Activated B cell treated with CpG ODN at 0.5 μM for 24 hours (primary cell): ENCODE measurements at places on chromosomes 16 and 17.

DNA sequence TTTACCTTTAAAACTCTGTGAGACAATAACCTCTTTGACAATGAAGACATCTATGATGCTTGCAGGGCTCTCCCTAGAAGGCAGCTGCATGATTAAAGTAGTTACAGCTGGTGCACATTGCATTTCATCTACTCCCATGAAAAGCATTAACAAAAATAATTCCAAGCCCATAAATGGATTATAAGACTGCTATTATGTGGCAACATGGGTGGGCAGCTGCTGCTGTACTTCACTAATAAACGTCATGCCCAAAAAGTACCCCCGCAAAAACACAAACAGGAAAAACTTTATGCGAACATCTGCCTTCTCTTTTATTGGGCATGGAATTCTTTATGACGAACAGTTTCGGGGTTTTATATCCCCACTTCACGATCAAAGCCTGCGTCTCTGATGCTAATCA lies 224.9 kb downstream of the CA10 start:
- no peak for DNase-seq

DNA sequence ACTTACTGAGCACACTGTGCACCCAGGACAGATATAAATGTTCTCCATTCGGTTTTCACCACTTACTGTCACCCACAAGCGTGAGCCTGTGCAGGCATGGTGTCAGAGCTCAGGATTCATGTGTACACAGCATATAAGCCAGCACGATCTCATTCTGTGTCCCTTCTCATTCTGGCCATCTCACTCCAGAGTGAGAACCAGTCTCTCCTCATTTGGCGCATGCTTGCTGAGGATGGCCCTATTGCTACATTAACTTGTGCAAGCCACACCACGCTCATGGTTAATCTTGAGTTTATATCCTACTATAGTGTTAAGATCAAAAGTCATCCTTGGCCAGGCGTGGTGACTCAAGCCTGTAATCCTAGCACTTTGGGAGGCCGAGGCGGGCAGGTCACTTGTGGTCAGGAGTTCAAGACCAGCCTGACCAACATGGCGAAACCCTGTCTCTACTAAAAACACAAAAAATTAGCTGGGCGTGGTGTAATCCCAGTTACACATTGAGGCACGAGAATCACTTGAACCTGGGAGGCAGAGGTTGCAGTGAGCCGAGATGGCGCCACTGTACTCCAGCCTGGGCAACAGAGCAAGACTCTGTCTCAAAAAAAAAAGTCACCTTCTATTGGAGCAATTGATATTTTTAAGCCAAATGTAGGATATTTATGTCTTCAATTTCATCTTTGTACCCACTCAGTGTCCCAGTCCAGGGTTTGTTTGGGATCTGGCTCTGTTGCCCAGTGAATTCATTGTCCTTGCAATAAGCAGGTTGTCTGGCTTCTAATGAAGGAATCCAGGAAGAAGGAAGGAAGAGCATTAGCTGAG lies 20.9 kb downstream of the SOCS1 start:
- no peak for DNase-seq

DNA sequence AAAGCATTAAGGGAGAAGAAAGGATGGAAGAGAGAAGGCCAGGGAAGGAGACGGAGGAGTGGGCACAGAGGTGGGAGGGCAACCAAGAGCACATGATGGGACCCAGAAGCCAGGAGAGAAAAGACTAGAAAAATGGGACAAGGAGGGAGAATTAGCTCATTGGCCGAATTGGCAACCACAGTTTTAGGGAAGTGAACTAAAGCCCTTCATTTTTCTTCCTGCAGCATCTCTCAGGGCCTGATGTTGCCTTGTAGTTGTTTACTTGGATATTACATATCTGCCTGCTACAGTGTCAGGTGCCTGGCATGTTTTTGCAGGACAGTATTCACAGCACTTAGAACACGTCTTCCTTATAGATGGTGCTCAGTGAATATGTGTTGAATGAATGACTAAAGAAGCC lies 19.0 kb downstream of the EMP2 start:
- no peak for DNase-seq

DNA sequence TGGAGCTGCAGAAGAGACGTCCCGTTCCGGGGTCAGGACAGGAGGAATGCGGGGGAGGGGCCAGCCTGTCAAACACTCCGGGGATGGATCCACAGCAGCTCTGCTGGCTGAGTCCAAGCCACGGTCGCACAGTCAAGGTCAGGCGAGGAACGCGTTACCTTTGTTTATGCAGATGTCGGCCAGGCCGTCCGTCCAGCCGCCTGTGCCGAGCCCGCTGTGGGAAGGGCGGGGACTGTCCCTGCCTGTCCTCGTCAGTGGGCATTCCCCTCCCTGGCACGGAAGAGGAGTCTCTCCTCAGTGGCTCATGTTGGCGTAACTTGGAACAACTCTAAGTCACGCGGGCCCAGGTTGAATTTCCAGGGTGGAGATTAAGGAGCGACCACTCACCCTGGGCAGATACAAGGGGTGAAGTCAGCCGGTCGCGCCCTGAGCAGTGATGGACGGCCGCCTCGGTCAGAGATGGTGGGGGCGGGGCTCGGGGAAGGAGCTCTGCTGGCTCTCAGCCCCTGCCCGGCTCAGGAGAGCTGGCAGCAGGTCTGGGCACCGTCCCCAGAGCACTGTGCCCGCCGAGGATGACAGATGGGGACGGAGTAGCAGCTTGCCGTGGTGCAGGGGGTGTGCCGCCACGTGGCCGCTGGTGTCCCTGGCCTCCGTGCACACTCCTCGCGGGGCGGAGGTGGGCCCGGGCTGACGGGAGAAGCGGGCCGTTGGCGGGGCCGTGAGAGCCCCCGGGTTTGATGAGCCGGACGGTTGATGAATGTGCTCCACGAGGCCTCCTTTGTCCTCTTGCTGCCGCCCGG lies 7.3 kb downstream of the CACNA1H start:
- DNase-seq = no peak

DNA sequence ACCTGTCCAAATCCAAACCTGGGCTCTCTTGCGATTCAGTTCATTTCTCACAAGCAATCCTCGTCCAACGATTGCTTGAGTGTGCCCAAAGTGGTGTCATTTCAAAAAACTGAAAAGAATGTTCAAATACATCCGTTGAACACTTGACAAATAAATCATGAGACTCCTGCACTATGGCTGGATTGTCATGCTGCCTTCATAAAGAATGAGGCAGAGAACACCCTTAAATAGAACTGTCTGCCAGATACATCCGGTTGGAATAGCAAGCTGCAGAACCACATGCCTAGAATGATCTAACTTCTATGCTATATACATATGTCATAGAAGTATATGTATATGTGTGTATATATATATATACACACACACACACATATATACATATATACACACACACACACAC lies 55.4 kb upstream of the HAPSTR1 start:
- DNase-seq = no peak

GRCh38 chr16:5296176-5296575 lies 198.6 kb upstream of the EEF2KMT start:
- DNase-seq = no peak

GRCh38 chr16:12253731-12254130 lies 277.2 kb downstream of the SNX29 start:
- DNase-seq = no peak

DNA sequence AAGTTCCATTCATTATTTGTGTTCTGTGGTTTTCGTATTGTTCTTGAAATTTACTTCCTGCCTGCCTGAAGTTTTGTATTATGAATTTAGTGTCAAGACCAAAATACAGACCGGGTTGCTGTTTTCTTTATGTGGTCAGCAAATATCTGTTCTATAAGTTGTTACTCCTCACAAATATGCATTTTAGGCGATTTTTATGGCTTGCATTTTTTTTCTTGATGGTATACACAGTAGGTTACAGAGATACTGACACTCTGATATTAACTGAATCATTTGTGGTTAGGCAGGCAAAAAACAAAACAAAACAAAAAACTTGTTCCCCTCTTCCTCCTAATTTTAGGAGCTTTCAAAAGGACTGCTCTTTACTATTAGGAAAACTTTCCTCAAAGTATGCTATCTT lies 52.6 kb downstream of the BCAS3 start:
- DNase-seq = no peak

- DNase-seq = no peak
These were observed 651 bp downstream of the SHMT1 start for GRCh38 chr17:18362698-18363100.

GRCh38 chr17:32709562-32709961 lies 167.4 kb downstream of the MYO1D start:
- no peak for DNase-seq

DNA sequence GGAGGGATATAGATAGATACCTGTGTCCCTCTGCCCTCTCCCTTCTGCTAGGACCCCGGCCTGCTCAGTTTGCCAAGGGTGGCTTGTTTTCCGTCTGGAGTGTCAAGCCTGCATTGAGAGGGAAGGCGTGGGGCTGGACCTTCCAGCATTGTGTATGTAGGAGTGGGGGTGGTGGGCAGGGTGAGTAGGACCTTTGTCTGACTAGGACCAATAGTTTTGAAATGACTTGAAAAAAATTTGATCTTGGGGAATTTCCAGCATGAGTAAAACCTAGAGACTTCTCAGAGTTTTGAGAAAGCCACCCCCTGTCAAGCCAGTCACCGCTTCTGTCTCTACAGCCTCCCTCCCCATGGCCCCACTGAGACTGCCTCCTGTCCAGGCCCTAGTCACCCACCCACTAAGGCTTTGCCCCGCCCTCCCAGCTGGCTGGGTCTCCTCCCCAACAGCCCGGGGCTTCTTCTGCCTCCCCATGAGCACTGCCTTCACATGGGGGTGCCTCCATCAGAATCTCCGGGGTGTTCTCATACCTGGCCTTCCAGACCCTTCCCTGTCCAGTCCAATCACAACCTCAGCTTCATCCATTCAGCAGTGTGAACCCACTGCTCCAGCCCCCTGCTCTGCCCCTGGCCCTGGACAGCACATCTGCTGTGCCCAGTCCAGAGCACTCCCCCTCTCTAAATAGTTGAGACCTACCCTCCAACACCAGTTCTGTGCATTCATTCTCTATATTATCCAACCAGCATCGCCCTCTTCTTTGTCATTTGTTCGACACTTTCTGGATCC lies 207.0 kb downstream of the MSI2 start:
- peak; percentile 52 for DNase-seq

GRCh38 chr17:4555873-4556759 lies 932 bp upstream of the MYBBP1A start:
- DNase-seq = no peak

GRCh38 chr16:57566436-57566835 lies 24.0 kb downstream of the ADGRG5 start:
- DNase-seq = no peak

- DNase-seq = no peak
These were observed 104.6 kb downstream of the SEC14L1 start for GRCh38 chr17:77245162-77245926.

- no peak for DNase-seq
These were observed 44.4 kb downstream of the MGAT5B start for GRCh38 chr17:76912421-76913164.

DNA sequence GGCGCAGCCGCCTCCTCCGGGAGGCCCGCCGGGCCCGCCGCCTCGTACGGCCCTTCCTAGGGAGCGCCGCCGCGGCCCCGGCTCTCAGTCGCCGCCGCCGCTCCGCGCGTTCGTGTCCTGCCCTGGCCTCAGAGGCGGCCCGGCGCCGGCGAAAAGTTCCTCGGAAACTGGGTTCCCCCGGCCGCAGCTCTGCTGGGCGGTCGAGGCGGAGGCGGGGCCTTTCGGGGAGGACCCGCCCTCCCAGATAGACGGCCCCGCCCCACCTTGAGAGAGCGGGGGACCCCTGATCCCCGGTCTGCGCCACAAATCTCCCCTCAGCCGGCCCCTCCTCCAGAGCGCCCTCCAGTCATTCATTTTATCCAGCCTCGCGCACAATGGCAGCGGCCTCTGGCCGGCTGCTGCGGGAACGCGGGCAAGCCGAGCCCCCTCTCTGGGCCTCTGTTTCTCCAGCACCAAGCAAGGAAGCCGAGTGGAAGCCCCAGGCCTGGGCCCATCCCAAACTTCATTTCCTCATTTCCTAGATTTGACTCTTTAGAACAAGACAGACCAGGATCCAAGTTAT lies at the start of gene SREBF1:
Gene SREBF1, minus strand, starts transcription at position 169 of the 562 bp plus-strand sequence. CDS start 169 bp downstream, outside the sequence.
- DNase-seq = peak; percentile 54

DNA sequence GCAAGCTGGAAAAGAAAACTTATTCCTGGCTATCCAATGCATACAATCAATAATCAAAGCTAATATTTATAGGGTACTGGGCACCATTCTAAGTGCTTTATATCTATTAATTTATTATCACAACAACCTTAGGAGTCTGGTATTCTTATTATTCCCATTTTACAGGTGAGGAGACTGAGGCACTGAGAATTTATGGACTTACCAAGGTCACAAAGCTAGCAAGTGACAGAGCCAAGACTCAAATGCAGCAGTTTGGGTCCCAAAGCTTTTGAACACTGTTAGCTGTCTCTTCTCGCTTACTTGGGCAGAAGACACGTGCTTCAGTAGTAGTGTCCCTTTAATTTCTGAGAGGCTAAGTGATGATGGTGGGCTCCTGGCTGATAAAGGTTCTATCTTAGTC lies 152.6 kb downstream of the AATF start:
- DNase-seq = no peak

DNA sequence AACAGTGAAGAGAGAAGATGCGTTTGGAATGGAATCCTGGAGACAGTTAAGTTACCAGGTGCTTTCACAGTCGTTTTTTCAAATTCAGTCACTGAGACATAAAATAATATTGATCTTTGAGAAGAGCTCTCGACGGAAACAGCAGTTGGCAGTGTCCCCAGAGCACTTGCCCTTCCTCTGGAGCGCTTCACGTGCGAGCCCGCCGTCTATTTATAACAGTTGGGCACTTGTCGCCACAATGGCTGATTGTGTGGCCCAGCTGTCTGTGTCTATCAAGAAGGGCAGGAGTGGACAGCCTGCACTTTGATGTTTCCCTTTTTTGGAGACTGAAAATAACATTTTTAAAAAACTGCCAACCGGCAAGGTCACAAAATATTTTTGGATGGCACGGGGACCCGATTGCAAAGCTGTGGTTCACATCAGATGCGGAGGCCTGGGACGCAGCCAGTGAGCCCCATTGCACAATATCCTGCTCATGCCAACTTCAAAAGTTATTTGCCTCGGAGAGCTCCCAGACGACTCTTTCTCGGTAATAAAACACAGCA lies 62.9 kb downstream of the ADCY9 start:
- no peak for DNase-seq

DNA sequence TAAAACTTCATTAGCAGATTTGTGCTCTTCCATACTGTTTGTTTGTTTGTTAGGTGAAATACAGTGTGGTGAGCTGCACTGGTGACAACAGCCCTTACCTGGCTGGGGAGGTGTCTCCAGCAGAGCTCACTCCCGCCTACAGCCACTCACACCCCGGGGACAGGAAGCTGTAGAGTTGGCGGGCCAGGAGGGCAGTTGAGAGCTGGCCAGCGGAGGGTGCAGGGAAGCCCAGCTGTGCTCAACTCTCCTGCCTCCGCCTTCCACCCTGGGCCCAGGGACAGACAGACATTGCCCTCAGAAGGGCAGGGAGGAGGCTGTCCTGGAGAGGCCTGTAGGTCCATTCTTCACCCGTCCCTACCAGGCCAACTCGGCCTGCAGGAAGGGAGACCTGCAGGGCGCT lies 48.6 kb upstream of the PVALEF start:
- no peak for DNase-seq

- DNase-seq = no peak
These were observed 4.6 kb downstream of the KRT34 start for GRCh38 chr17:41377546-41377945.
